ENCODE measurements at places on chromosomes 16 and 17. TPM values are rescaled to one million over a fixed set of nuclear protein-coding genes. Genes with fewer than 3 reads are reported as not detected.
A peak's percentile ranks its signal among the peaks of the same experiment; 100 is the strongest.

- no peak for DNase-seq
These were observed 63.2 kb downstream of the ENGASE start for GRCh38 chr17:79137789-79138165.

DNA sequence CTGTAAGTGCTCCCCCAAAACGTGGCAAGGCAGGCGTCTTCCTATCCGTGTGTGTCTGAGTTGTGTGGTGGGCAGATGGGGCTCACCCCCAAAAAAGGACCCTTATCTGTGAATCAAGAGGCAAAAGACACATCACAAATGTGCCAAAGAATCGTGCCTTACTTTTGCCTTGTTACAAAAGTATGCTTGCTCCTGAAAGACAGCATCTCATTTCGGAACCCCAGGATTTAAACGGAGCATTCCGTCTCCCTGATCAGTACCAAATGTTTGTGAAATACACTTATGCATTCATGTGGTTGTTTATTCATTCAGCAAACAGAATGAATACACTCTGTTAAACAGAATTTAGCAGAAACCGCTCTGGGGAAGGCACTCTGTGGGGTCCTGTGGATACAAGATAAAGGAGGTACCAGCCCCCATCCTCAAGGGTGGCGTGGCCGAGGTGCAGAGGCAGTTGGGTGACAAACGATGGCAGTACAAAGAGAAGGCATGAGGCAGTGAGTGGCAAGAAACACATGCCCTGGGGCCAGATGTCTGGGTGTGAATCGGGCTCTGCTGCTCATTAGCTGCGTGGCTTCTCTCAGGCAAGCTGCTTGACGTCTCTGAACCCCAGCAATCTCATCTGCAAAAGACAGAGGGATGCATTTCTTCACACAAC lies 654 bp downstream of the WFDC1 start:
- DNase-seq, result no peak

GRCh38 chr17:16873174-16874035 lies 98.5 kb downstream of the TNFRSF13B start:
- peak; percentile 24 for DNase-seq

DNA sequence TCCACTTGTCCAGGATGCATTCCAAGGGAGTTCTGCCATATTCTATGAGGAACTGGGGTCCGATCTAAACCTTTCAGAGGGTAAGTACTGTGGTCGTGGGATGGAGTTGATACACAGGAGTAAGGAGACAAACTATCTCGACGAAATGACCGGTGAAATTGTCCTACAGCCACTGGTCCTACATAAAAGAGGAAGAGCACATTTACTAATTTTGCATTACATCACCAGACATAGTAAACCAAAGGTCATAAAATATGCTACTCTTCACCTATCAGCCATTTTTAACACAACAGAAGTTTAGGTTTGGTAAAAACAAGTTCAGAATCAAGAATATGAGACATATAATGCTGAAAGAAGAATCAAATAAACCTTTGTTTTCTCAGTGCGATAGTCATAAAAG lies 8.1 kb downstream of the HSF5 start:
- no peak for DNase-seq

- no peak for DNase-seq
These were observed 12.5 kb downstream of the TOM1L2 start for GRCh38 chr17:17959520-17960361.

DNA sequence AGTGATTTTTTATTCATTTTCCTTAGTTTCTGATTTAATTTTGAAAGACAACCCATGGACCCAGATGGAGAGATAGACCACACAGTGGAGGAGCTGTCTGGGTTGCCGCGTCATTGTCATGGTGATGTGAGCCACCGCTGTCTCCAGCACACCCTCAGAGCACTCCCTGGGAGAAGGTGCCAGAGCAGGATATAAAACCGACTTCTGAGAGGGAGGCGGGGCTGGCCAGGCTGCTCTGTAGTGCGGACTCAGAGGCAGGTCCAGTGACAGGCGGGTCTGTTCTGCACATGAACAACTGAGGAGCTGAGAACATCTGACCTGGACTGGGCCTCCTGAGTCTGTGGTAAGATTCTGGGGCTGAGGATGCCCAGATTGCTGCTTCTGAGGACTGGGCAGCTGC lies 216.3 kb upstream of the NLRP1 start:
- no peak for DNase-seq

DNA sequence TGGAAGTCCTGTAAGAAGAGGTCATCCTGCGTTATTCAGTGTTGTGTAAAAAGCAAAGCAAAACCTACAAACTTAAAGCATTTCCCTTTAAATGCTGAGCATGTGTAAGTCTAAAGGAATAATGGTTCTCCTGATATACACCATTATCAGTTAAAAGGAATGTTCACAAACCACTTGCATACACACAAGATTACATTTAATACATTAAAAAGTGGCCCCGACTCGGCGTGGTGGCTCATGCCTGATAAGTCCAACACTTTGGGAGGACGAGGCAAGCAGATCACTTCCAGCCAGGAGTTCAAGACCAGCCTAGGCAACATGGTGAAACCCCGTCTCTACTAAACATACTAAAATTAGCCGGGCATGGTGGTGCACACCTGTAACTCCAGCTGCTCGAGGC lies 30.5 kb downstream of the CPPED1 start:
- no peak for DNase-seq

DNA sequence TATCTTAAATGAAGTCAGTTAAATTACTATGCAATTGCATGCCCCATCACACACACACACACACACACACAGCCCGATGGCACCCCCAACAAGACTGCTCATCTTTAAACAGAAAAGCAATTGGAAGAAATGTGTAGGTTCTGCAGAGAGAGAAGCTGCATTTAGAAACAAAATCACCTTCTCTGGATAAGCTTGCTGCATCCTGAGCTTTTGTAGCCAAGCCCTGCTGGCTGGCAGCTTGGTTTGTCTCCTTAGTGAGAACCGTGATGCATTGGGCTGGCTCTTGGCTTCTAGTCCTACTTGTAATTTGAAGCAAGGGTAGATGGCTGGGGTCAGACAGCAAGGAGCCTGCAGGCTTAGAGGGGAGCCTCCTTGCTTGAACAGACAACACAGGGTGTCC lies 153.8 kb downstream of the SOX9 start:
- DNase-seq, result no peak

DNA sequence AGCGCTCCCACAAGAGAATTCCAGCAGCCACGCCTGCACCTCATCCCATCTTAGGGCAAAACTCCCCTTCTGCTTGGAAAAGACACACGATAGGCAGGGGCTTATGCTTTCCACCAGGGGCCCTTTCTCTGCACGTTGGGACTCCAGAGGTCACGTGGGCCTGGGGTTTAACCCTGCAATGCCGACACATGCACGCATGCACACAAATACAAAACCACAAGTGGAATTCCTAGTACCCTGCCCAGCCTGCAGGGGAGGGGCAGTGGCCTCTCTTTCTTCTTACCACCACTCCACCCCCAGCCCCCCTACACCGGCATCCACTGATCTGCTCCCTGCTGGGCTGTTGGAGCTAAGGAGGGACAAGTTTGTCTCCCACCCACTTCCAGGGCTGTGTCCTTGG lies 16.8 kb upstream of the CCDC182 start:
- no peak for DNase-seq

- no peak for DNase-seq
These were observed 916.9 kb upstream of the SOX9 start for GRCh38 chr17:71203953-71204352.

GRCh38 chr17:35743626-35744328 lies 9.3 kb downstream of the GAS2L2 start:
- peak; percentile 52 for DNase-seq

- DNase-seq, result no peak
These were observed 5.2 kb downstream of the ARSG start for GRCh38 chr17:68296217-68297191.

- DNase-seq, result no peak
These were observed 69.1 kb upstream of the AXIN2 start for GRCh38 chr17:65630502-65630901.

Gene CCL8
- polyA plus RNA-seq, result 1.3 TPM

All from adrenal gland (tissue), 19 donors.